NCI-H69 (cell line): ENCODE measurements at places on chromosomes 5 and 9.
A peak's percentile ranks its signal among the peaks of the same experiment; 100 is the strongest.

DNA sequence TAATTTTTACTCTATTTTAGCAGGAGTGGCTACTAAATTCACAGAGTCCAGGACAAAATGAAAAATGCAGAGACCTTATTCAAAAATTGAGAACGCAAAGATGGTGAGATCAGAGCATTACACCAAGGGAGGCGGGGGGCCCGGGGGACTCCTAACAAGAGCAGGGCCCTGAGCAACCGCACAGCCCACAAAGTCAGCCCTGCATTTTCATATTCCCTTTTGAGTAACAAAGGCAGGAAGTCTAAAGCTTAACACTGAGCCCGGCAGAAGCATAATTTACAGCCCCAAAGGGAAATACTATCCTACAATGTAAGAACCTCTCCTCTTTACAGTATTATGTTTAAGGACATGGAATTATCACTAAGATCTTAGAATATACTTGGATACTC, 69.4 kb downstream of the TLE1 start:
- no peak for DNase-seq

DNA sequence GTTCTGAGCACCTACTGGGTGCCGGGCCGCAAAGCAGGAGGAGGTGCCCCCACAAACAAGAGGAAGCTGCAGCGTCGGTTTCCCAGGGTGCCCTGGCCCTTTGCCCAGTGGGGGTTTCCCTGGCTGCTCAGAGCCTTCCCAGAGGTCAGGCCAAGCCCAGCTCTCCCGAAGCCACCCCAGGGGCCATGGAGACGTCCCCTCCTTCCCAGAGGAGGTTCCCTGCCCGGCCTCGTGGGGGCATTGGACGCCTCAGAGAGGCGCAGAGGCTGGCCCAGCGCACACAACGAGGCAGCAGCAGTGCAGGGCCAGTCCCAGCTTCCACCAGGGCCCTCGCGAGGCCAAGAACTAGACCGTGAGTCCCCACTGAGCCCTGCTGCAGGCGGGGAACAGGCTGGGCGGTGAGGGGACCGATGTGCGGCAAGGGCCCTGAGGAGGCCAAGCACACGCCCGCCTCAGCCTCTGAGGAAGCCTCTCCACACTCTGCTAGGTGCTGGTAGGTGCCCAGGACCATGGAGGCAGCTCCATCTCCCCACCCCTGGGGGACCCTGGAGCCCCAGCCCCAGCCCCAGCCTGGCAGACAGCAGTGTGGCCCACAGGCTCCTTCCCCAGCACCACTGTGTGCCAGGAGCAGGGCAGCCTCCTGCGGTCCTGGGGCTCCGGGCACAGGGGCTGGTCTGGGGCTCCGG, 7.0 kb downstream of the DIPK1B start:
- DNase-seq = no peak

GRCh38 chr5:134570365-134570758, 44.9 kb downstream of the JADE2 start:
- no peak for DNase-seq

DNA sequence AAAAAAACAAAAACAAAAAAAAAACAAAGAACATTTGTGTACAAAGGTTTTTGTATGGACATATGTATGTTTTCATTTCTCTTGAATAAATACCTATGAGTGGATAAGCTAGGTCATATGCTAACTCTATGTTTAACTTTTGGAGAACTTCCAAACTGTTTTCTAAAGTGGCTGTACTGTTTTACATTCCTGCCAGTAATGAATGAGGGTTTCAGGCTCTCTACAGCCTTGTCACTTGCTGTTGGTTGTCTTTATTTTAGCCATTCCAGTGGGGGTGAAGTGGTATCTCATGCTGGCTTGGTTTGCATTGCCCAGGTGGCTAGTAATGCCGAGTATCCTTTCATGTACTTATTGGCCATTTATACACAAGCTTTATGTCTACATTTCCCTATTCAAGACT, 9.1 kb upstream of the TRIO start:
- DNase-seq = no peak

GRCh38 chr5:14890846-14891245, 19.3 kb upstream of the ANKH start:
- peak; percentile 62 for DNase-seq

DNA sequence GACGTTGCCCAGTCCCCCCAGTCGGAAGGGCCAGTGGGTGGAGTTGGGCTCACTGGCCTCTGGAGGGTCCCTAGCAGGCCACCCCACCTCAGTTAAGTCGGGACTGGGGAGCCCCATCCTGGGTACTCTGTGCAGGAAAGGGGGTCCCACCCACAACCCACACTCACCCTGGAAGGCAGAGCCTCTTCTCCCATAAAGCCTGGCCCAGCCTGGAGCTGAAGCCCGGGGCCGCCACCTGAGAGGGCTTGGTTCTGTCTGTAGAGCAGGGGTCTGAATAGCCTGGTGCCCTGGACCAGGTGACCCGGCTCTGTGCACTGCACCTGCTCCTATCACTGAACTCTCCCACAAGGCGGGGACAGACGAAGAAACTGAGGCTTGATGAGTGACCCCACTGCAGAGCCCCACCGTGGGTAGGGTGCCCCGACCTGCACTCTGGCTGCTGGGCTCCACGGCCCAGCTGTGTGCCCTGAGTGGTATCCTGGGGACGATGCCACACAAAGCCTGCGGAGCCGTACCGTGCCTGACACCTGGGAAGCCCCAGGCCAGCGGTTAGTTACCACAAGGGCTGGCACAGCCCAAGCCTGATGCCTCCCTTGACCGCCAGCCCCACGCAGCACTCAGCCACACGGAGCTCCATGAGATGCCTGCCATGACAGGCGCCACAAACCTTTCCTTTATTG, 7.3 kb downstream of the PTGES2 start:
- no peak for DNase-seq

- DNase-seq = no peak
Measured at GRCh38 chr5:33631786-33632185, 191.0 kb downstream of the TARS1 start.
